ENCODE measurements at places on chromosomes 4 and X.

DNA sequence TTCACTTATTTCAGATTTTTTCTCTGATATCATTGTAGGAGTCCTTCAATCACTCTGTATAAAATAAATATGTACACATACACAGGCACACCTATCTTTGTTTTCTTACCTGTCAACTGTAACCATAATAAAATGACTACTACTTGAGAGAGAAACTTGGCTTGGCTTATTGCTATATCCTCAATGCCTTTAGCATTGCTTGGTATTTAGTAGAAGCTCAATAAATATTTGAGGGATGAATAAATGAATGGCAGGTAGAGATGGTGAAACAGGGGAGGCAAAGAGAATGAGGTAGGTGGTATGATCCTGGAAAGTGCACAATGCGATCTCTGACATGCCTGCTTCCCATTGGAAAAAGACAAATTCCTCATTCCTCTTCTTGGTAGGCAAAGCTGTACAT lies 21.8 kb upstream of the CXCL6 start:
- DNase-seq = no peak

DNA sequence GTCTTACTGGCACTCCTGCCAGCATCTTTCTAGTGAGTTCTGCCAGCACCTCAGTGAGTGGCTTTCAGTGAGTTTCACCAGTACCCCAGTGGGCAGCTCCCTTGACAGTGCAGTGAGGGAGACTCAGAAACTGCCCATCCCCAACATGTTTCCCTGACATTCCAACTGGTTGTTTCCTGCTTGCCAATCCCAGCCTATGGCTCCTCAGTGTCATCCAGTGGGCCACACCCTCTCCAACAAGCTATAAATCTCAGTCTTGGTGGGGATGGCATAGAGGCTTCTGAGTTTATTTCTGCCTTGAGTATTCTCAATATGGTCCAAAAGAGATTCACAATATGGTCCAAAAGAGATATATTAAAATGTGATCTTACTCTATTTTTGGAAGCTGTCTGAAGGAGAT lies 461.2 kb upstream of the NR3C2 start:
- DNase-seq = no peak

GRCh38 chr4:147782087-147782781 lies 50.3 kb downstream of the ARHGAP10 start:
- no peak for DNase-seq

GRCh38 chr4:46878641-46879040 lies 30.4 kb downstream of the COX7B2 start:
- DNase-seq = no peak

DNA sequence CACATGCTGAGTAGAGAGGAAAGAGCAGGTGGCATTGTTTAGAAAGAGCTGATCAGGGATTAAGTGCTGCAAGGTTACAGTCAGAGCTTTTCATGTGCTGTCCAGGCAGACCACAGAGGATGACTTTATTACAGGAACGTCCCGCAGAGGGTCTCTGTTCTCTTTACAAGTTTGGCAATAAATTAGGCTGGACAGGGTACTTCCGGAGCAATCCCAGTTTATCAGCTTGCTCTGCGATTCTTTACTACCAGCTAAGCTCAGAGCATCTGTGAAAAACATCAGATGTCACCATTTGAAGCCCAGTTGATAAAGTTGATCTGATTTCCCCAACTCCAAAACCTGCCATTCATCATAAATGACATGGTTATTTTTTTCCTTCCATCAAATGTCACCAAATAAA lies 633.1 kb downstream of the NLGN4X start:
- DNase-seq = no peak
